Natural killer cell treated with Interleukin-12 subunit alpha and Interleukin-12 subunit beta and Interleukin-15 and Interleukin-18, amount 100 ng/mL, for 72 hours (primary cell): ENCODE measurements at places on chromosomes 7 and 10. TPM values are rescaled to one million over a fixed set of nuclear protein-coding genes. Genes with fewer than 3 reads are reported as not detected.

The KDM7A gene
- total RNA-seq: 12.6 TPM

The OR6V1 gene
- total RNA-seq: not detected

The DDX50 gene
- total RNA-seq: 47.6 TPM

The ANKRD22 gene
- 0.29 TPM for total RNA-seq

The RARRES2 gene
- total RNA-seq: not detected

The ERCC6 gene
- total RNA-seq: 22.5 TPM

The PON1 gene
- not detected for total RNA-seq

The EPO gene
- not detected for total RNA-seq

The NIPSNAP2 gene
- 22.1 TPM for total RNA-seq

- H3K36me3 ChIP-seq: no peaks in the 10 kb centered on the region
- no peak for DNase-seq
- peaks cover 7% of the 10 kb centered on the region for H3K27me3 ChIP-seq
Measured at GRCh38 chr10:31700181-31700611, 228.4 kb downstream of the ARHGAP12 start.

GRCh38 chr7:42931447-42931833 is 534 bp downstream of the PSMA2 start:
- H3K4me1 ChIP-seq: peaks cover 28% of the 10 kb centered on the region
- peak overlapping the region; percentile 98 for H3K27ac ChIP-seq
- peaks cover 26% of the 10 kb centered on the region for H3K36me3 ChIP-seq
- DNase-seq: no peak
- H3K4me3 ChIP-seq: peak overlapping the region; percentile 97

DNA sequence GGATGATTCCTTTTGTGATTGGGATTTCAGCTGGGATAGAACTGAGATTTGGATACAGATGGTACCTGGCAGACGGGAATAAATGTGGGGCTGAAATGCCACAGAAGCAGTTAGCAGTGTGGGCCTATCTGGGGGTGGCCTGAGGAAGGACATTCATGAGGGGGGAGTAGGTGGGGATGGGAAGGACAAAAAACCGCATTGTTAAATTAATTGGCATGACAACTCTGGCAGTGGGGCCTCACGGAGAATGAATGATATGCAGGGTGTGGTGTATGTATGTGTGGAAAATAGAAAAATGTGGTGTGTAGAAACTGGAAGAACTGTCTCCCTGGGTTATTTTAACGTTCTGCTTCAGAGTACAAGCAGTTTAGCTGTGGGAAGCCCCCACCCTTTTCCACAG is 17.8 kb downstream of the SDK1 start:
- no peaks in the 10 kb centered on the region for H3K36me3 ChIP-seq
- H3K27me3 ChIP-seq: peaks cover 43% of the 10 kb centered on the region
- no peak overlapping the region for H3K4me3 ChIP-seq
- H3K4me1 ChIP-seq: no peaks in the 10 kb centered on the region
- DNase-seq: no peak

DNA sequence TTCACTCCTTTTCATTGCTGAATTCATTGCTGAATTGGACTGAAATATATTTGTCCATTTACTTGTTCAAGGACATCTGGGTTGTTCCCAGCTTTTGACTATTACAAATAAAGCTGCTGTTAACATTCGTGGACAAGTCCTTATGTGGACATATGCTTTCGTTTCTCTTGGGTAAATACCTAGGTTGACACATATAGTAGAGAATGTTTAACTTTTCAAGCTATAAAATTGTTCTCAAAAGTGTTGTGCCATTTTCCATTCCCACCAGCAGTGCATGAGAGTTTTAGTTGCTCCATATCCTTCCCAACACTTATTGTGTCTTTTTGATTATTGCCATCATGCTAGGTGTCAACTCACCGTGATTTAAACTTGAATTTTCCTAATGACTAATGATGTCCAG is 17.5 kb upstream of the CPVL start:
- H3K4me3 ChIP-seq: no peak overlapping the region
- no peaks in the 10 kb centered on the region for H3K4me1 ChIP-seq
- H3K27me3 ChIP-seq: peaks cover 18% of the 10 kb centered on the region
- H3K36me3 ChIP-seq: peaks cover 11% of the 10 kb centered on the region
- DNase-seq: no peak

DNA sequence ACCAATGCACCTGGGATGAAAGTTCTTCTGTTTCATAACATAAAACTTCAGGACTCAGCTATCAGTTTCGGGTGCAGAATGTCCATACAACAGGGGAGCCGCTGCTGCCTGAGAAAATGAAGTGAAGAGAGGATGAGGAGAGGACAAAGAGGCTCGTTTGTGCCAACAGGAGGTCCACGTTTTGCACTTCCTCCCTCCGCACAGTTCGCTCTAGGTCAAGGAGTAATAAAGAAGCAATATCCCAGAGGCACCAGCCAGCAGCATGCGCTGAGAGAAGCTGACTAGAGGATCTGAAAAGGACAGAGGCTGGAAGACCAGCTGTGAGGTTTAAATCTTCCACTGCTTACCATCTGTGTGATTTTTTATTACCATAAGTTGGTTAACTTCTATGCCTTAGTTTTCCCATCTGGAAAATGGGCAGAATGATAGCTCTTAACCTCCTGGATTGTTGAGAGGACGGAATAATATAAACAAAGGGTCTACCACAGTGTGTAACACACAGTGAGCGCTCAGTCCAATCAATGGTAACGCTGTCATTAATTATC is 709 bp downstream of the GPAM start:
- peaks cover 27% of the 10 kb centered on the region for H3K4me1 ChIP-seq
- peak overlapping the region; percentile 98 for H3K4me3 ChIP-seq

DNA sequence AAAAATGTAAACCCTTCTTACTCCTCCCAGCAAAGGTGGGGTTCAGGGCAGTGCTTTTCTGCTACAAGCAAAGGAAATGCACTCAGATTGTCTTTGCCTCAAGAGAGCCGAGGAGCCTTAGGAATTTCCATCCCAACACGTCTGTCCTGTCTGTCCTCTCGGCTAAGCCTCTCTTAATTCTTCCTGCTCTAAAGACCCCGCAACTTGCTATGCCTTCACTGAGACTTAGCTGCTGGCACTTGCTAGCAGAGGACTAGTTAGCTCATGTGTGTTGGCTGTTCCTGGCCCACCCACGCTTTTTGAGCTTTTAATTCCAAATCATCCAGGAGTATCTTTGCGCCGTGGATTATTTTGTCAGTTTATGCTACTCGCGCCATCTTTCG is 481 bp upstream of the NPM3 start:
- peak overlapping the region; percentile 93 for H3K4me3 ChIP-seq
- H3K4me1 ChIP-seq: peaks cover 49% of the 10 kb centered on the region
- H3K36me3 ChIP-seq: peaks cover 28% of the 10 kb centered on the region
- peaks cover 5% of the 10 kb centered on the region for H3K27me3 ChIP-seq
- peak overlapping the region; percentile 78 for H3K27ac ChIP-seq

GRCh38 chr10:79542626-79543025 is 17.6 kb downstream of the SFTPA2 start:
- H3K4me1 ChIP-seq: no peaks in the 10 kb centered on the region
- H3K27me3 ChIP-seq: no peaks in the 10 kb centered on the region
- no peak for DNase-seq
- no peak overlapping the region for H3K27ac ChIP-seq

DNA sequence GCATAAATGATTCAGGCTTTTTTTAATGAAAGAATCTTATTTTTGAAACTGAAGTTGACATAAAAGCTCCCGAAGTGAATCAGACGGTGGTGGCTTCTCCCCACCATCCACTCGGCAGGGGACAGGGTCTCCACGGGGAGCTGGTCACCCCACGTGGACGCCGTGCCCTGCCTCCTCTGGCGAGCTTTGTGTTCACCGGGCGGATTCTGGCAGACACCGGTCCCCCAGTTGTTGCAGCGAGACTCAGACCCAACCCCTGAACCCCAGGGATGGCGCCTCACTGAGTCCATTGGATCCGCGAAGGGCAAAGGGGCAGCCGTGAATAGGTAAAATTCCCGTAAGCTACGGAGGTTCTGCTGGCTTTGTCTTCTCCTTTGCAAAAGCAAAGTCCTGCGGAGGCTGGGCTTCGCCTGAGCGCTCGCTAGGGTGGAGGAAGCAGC is 38.4 kb downstream of the PTPRN2 start:
- H3K36me3 ChIP-seq: no peaks in the 10 kb centered on the region
- peaks cover 8% of the 10 kb centered on the region for H3K27me3 ChIP-seq

DNA sequence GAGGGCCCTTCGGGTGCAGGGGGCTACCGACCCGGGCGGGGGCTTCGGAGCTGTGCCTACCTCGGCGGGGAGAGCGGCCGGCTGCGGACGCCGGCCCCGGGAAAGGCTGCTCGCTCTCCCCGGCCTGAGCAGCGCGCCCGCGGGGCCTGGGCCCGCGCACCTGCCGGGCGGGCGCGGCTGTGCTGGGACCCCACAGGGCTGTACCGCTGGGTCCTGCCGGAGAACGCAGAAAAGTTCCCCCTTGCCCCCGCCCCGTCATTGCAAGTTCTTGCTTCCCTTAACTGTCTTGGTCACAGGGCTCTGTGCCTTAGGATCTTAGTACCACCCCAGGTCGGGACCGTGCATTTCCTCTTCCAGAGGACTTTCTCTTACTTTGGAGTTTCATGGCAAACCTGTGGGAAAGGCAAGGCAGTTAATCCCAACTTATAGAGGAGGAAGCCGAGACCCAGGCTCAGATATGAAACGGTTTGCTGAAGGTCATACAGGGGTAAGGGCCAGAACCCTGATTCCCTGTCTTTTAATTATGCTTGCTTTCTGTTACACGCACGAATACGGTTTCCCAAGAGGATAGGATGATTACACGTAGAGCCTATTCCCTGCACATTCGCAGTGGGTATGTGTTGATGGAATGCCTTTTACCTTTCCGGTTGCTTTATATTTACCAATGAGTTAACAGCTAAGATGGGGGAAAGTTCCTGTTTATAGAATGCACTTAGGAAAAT is 652 bp downstream of the PCGF5 start:
- H3K4me1 ChIP-seq: peaks cover 33% of the 10 kb centered on the region
- DNase-seq: peak; percentile 61
- peak overlapping the region; percentile 91 for H3K4me3 ChIP-seq
- H3K36me3 ChIP-seq: no peaks in the 10 kb centered on the region
- peak overlapping the region; percentile 76 for H3K27ac ChIP-seq

GRCh38 chr7:13979671-13980435 is 9.6 kb downstream of the ETV1 start:
- no peaks in the 10 kb centered on the region for H3K36me3 ChIP-seq
- no peak overlapping the region for H3K4me3 ChIP-seq
- no peaks in the 10 kb centered on the region for H3K4me1 ChIP-seq
- no peak for DNase-seq
- H3K27me3 ChIP-seq: peaks cover 37% of the 10 kb centered on the region

DNA sequence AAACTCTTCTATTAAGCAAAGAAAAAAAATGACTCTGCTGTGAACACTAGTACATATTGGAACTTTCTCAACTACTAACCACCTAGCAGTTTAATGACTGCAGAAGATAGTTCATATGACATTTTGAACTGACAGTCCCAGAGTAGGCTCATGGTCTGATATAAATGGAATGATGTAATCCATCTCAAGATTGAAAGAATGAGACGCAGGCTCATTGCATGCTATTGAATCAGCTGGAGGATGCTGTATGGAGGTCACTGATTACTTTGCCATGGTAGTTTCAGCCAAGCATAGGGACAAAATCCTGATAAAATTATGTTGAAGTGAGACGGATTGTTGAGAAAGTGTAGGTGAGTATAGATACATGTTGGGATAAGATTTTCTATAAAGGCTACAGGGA is 217.6 kb upstream of the SEMA3E start:
- H3K27me3 ChIP-seq: no peaks in the 10 kb centered on the region
- H3K27ac ChIP-seq: no peak overlapping the region
- H3K4me1 ChIP-seq: no peaks in the 10 kb centered on the region

GRCh38 chr7:3937146-3937545 is 636.1 kb downstream of the SDK1 start:
- DNase-seq: no peak
- no peaks in the 10 kb centered on the region for H3K36me3 ChIP-seq
- no peak overlapping the region for H3K27ac ChIP-seq
- H3K4me1 ChIP-seq: peaks cover 2% of the 10 kb centered on the region
- no peak overlapping the region for H3K4me3 ChIP-seq
- H3K27me3 ChIP-seq: peaks cover 23% of the 10 kb centered on the region

- no peak for DNase-seq
- H3K27ac ChIP-seq: no peak overlapping the region
- no peaks in the 10 kb centered on the region for H3K4me1 ChIP-seq
- no peaks in the 10 kb centered on the region for H3K27me3 ChIP-seq
- H3K4me3 ChIP-seq: no peak overlapping the region
Measured at GRCh38 chr7:11576310-11576709, 255.7 kb downstream of the THSD7A start.

- H3K36me3 ChIP-seq: peaks cover 52% of the 10 kb centered on the region
- no peaks in the 10 kb centered on the region for H3K27me3 ChIP-seq
- peak overlapping the region; percentile 100 for H3K4me3 ChIP-seq
- DNase-seq: no peak
Measured at GRCh38 chr10:70598857-70599295, 3.7 kb downstream of the PRF1 start.

GRCh38 chr7:11474902-11475585 is 357.0 kb downstream of the THSD7A start:
- no peaks in the 10 kb centered on the region for H3K36me3 ChIP-seq
- no peak overlapping the region for H3K4me3 ChIP-seq
- no peaks in the 10 kb centered on the region for H3K4me1 ChIP-seq
- no peak overlapping the region for H3K27ac ChIP-seq
- no peak for DNase-seq

GRCh38 chr10:66860376-66860945 is 65.4 kb upstream of the LRRTM3 start:
- no peaks in the 10 kb centered on the region for H3K27me3 ChIP-seq
- no peak overlapping the region for H3K27ac ChIP-seq
- no peaks in the 10 kb centered on the region for H3K4me1 ChIP-seq
- H3K36me3 ChIP-seq: no peaks in the 10 kb centered on the region

GRCh38 chr7:84092207-84092606 is 102.4 kb downstream of the SEMA3A start:
- no peaks in the 10 kb centered on the region for H3K27me3 ChIP-seq
- peaks cover 17% of the 10 kb centered on the region for H3K4me1 ChIP-seq
- H3K27ac ChIP-seq: no peak overlapping the region
- peak overlapping the region; percentile 45 for H3K4me3 ChIP-seq
- H3K36me3 ChIP-seq: no peaks in the 10 kb centered on the region
